Activated CD8-positive, alpha-beta memory T cell treated with anti-CD3 and anti-CD28 coated beads, Interleukin-2, amount 50 U/mL, for 4 hours (primary cell): ENCODE measurements at places on chromosomes 1 and 21.
A peak's percentile ranks its signal among the peaks of the same experiment; 100 is the strongest.

- no peak for DNase-seq
These were observed 886 bp downstream of the BTBD8 start for GRCh38 chr1:92081031-92081430.

GRCh38 chr21:42389449-42389835 lies 6.4 kb downstream of the TMPRSS3 start:
- DNase-seq: no peak

DNA sequence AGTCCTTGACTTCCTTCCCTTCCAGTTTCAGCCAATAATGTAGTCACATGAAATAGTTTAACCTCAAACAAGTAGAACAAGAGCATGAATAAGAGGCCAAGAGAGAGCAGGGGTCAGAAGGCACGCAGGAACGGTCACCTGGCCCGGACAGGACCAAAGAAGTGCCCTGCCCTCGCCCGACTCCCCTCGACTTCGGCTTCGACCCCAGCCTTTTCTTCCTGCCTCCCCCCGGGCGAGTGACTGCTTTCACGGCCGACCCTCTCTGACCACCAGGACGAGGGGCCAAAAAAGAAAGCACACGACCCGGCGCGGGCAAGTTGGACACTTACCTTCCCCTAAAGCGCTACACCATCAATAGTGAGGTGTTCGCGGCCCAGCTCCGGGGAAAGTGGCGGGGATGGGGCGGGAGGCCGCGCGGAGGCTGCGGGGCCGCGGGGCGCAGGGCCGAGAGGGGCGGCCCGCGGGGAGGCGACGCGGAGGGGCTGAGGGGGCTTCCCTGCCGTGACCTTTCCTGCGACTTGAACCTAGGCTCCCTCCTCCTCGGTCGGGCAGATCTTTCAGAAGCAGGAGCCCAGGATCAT lies 519 bp downstream of the RERE start:
- DNase-seq: peak; percentile 31

DNA sequence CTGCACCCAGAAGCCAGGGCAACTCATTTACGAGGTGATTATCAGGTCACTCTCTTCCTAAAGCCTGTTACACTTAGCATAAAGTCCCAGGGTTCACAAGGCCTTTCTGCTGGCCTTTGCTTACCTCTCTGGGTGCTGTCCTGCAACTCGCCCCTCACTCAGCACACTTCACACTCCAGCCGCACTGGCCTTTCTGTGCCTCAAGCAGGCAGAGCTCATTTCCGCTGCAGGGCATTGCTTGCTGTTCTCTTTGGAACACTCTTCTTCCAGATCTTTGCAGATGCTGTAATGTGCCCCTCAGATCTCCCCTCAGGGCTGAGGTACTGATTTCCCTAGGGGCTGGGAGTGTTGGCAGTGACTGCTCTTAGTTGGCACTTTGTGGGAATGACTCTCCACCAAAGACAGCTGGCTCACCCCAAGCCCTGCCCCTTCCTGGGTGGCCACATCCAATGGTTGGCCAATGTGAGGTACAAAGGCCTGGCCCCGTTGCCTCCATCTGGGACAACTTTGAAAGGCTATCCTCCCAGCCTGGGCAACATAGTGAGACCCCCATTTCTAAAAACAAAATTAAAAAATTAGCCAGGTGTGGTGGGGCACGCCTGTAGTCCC lies 50.8 kb upstream of the SSBP3 start:
- no peak for DNase-seq

GRCh38 chr1:94940738-94941137 lies 13.8 kb upstream of the CNN3 start:
- DNase-seq: no peak

DNA sequence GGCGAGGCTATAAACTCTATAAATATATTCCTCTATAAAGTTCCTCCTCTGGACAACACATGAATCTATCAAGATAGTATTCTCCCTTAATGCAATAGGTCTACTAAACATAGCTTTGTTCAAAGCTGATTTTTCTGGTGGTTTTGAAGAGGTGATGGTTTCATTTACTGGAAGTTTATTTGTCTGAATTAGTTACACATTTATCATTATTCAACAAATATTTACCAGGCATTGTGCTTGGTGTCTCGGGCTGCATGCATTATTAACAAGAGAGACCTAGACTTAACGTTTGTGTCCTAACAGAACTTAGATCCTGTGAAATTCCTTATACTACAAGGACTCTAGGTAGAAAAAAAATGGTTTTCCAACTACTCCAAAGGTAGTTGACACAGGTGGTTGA lies 511.4 kb upstream of the B3GALT2 start:
- no peak for DNase-seq

- DNase-seq: no peak
These were observed 371.9 kb upstream of the ESRRG start for GRCh38 chr1:217095050-217095622.

DNA sequence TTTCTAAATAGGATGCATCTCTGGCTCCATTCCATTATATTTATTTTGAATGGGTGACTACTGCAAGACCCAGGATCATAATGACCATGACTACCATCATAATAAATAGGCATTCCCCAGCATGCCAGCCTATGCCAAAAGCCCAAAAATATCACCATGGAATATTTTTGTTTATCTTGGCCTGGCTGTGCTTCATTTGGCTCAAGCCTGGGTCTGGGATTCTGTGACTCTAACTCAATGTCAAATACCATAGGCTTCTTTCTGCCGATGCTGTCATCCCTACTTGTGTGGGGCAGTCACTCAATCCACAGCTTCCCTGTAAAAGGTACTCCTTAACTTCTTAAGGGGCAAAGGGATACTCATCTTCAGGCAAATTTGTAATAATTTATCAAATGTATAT lies 66.6 kb downstream of the DIRAS3 start:
- no peak for DNase-seq

- no peak for DNase-seq
These were observed 141.4 kb upstream of the ETS2 start for GRCh38 chr21:38664315-38664714.

- no peak for DNase-seq
These were observed 148.6 kb downstream of the TIAM1 start for GRCh38 chr21:31195334-31196015.

DNA sequence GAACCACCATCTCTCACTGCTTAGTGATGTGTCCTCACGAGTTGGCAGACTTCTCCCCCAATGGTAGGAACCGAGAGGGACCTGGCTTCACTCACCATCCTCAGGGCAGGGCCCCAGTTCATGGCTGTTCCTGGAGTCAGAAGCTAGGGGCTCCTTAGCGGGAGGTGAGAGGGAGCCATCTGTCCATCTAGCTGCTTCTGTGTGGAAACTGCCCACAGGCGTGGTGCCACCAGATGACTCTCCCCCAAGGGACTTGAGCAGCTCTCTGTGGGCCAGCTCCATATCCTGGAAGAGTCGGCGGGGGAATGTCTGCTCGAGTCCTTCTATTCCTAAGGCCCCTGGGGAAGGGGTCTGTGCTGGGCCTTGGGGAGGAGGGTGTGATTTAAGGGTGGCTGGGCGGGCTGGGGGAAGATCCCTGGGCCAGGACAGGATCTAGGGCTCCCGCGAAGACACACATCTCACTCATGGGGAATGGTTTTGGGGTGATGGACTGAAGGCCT lies 16.3 kb downstream of the LRRC71 start:
- no peak for DNase-seq

DNA sequence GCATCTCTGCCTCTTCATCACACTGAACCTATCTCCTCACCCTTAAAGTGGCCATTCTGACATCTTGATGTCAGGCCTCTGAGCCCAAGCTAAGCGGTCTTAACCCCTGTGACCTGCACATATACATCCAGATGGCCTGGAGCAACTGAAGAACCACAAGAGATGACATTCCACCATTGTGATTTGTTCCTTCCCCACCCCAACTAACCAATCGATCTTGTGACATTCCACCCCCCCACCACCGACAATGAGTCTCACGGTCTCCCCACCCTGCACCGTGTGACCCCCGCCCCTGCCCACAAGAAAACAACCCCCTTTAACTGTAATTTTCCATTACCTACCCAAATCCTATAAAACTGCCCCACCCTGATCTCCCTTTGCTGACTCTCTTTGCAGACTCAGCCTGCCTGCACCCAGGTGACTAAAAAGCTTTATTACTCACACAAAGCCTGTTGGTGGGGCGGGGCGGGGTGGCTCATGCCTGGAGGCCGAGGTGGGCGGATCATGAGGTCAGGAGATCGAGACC lies 21.0 kb upstream of the PINK1 start:
- DNase-seq: no peak

DNA sequence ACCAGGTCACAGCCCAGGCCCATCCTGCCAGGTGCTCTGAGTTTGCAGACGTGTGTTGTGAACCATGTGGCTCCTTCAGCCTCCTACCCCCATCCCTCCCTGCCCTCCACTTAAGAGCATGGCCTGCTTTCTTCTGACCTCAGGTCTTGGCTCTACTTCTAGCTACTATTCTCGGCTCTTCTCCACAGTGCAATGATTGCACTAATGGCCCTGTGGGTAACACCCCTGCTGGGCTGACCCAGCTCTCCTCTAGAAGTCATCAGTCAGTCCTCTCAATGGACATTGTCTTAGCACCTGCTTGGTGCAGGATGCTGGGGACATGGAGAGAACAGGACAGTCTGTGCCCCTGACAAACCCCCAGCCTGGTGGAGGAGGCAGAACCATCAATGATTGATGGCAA lies 22.2 kb upstream of the IFFO2 start:
- no peak for DNase-seq

DNA sequence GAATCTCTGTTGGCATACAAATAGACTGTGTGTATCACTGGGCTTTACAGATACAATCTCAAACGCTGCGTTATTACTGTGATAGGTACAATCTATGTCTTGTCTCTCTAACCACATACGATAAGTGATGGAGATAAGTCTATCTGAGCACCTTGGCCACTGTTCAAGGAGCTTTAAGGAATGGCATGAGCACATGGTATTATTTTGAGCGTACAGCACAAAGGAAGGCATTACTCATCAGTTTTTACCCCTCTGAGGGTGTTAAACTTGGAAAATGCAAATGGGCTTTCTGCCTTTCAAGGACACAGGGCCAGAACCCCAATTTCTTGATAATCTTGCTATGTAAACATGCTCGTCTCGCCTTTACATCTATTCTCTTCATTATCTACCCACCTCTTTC lies 11.6 kb upstream of the SIPA1L2 start:
- DNase-seq: no peak

DNA sequence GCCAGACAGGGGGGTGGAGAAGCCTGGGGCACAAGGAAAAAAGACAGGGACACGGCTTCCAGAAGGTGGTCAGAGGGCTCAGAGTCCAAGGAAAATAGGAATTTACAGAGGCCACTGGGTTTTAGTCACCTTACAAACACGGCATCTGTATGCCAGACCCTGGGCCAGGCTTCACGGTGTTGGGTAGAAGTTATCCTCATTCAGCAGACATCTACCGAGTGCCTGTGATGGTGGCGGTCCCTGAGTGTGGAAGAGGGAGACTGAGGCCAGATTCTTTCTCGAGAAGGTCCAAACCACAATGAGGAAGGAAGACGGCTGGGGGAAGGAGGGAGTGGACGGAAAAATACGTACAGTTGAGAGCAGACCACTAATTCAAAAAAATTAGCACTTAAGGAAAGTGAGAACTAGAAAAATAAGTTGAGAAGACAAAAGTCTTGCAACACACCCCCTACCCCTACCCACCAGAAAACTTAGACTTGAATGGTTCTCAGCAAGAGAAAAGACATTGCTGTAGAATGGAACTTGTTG lies 864 bp upstream of the BTG2 start:
- no peak for DNase-seq

DNA sequence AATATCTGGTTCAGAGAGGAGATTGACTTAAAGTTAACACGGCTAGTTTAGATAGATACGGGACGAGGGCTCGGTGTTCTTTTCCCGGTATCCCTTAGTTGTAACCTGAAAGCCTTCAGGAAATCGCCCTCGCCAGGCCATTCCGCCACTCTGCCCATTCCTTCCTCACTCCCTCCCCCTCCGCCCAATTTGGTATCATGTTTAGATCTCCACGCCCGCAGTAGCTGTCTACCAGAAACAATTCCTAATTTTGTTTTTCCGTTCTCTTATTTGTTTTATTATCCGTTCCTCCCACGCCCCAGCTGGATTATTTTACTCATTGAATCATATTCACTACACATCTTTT lies 685 bp upstream of the VAMP4 start:
- no peak for DNase-seq

DNA sequence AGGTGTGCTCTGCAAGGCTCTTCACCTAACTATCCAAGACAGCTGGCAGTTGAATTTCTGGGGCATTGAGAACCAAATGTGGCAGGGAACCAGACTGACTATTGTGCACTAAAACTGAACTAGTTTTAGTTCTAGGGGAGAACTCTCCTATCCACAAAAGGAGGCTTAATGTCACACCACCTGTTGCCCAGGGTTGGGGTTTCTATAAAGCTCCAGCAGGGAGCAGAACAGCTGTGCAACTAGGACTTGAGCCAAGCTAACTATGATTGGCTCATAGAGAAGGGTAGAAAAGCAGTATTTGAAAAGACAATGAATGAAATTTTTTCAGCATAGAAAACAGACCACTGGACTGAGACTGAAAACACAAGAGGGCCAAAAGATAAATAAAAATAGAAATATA lies 53.3 kb upstream of the FGGY start:
- no peak for DNase-seq

DNA sequence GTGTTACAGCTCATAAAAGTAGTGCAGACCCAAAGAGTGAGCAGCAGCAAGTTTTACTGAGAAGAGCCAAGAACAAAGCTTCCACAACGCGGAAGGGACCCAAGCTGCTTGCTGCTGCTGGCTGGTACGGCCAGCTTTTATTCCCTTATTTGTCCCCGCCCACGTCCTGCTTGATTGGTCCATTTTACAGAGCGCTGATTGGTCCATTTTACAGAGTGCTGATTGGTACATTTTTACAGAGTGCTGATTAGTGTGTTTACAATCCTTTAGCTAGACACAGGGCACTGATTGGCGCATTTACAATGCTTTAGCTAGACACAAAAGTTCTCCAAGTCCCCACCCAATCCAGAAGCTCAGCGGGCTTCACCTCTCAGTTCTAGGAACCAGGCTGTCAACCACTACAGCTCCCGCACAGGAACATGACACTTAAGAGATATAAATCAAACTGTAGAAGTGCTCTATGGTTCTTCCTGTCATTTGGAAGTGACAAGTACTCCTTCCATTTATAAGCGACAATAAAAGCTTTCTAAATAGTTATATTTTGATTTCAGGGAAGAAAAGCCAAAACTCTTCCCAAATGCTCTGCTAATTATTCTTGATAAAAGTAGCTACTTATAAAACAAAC lies 28.5 kb downstream of the RNF115 start:
- DNase-seq: no peak

- no peak for DNase-seq
These were observed 120.6 kb upstream of the IFFO2 start for GRCh38 chr1:19076841-19077616.
